ENCODE measurements at places on chromosomes 5 and 9. TPM values are rescaled to one million over a fixed set of nuclear protein-coding genes. Genes with fewer than 3 reads are reported as not detected.

PHYHD1 gene
- total RNA-seq = 1.3 TPM

FYB1 gene
- total RNA-seq = 16.9 TPM

ADRA1B gene
- not detected for total RNA-seq

GPX3 gene
- 63.4 TPM for total RNA-seq

KCNMB1 gene
- total RNA-seq = not detected

FAT2 gene
- total RNA-seq = 33.5 TPM

DMRT2 gene
- total RNA-seq = under 0.01 TPM

FBXO38 gene
- total RNA-seq = 33.5 TPM

SRA1 gene
- total RNA-seq = 47.5 TPM

NXNL2 gene
- total RNA-seq = under 0.01 TPM

GABRA6 gene
- total RNA-seq = not detected

PTGER4 gene
- total RNA-seq = 67.3 TPM

CBY3 gene
- not detected for total RNA-seq

C1QTNF2 gene
- 0.07 TPM for total RNA-seq

SLC6A3 gene
- not detected for total RNA-seq

SPOUT1 gene
- total RNA-seq = 11.3 TPM

FOXD4L3 gene
- 0.21 TPM for total RNA-seq

SLC28A3 gene
- total RNA-seq = 8.2 TPM

TGFBI gene
- total RNA-seq = 721 TPM

C5 gene
- 1.6 TPM for total RNA-seq

S100Z gene
- total RNA-seq = not detected

TAF11L10 gene
- total RNA-seq = not detected

ZBTB34 gene
- 7.2 TPM for total RNA-seq

IZUMO3 gene
- total RNA-seq = not detected

NSA2 gene
- total RNA-seq = 151 TPM

ANKRD18A gene
- 1.9 TPM for total RNA-seq

CRHBP gene
- not detected for total RNA-seq

IL9 gene
- total RNA-seq = not detected

RNF208 gene
- total RNA-seq = 0.34 TPM

PIP5K1B gene
- 1.9 TPM for total RNA-seq

WHRN gene
- 1.4 TPM for total RNA-seq

LRRC19 gene
- total RNA-seq = not detected

STPG3 gene
- not detected for total RNA-seq

PRRC1 gene
- total RNA-seq = 68.2 TPM

GRM6 gene
- total RNA-seq = not detected

ZFP62 gene
- 14.7 TPM for total RNA-seq

ADGRD2 gene
- total RNA-seq = 0.34 TPM

SPTLC1 gene
- total RNA-seq = 146 TPM

CDC25C gene
- total RNA-seq = 0.34 TPM

UNC5A gene
- total RNA-seq = not detected

ZFR gene
- total RNA-seq = 90.6 TPM

ADAMTS19 gene
- total RNA-seq = 0.21 TPM

MELK gene
- total RNA-seq = 9.0 TPM

FAM200C gene
- total RNA-seq = 3.8 TPM

DBH gene
- total RNA-seq = not detected

TPM2 gene
- 43.1 TPM for total RNA-seq

DCAF12 gene
- 29.8 TPM for total RNA-seq

SPATA31D4 gene
- not detected for total RNA-seq

GFRA3 gene
- total RNA-seq = not detected

DPP7 gene
- total RNA-seq = 62.2 TPM

All from nasal cavity respiratory epithelium epithelial cell of viscerocranial mucosa (primary cell).